T-cell (primary cell): ENCODE measurements at places on chromosomes 6 and 20.

- no peak for DNase-seq
- no peaks in the 10 kb centered on the region for H3K4me1 ChIP-seq
- H3K27ac ChIP-seq: no peak overlapping the region
- H3K27me3 ChIP-seq: no peaks in the 10 kb centered on the region
- H3K36me3 ChIP-seq: no peaks in the 10 kb centered on the region
- no peak overlapping the region for H3K4me3 ChIP-seq
Measured at GRCh38 chr6:55560290-55560885, 18.6 kb downstream of the HMGCLL1 start.

DNA sequence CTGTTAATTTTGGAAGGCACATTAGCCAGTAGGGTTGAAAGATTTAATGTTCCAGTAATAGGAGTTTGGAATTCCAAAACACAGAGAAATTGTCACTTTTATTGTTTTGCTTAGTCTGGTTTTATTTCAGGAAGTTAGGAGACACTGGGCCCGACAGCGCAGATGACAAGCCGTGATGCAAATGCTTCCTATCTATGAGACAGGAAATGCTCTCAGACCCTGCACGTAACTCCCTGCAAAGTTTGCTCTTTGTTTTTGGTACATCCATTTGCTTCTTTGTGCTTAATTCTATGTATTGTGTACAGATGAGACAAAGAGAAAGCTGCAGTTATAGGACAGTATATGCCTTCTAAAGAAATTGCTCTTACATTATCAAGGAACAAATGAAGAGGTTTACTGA is 201.6 kb upstream of the SGK1 start:
- no peaks in the 10 kb centered on the region for H3K36me3 ChIP-seq
- H3K4me3 ChIP-seq: no peak overlapping the region
- H3K27ac ChIP-seq: peak overlapping the region; percentile 32
- peaks cover 12% of the 10 kb centered on the region for H3K4me1 ChIP-seq
- H3K27me3 ChIP-seq: no peaks in the 10 kb centered on the region

GRCh38 chr6:134375220-134375580 is 57.3 kb upstream of the SGK1 start:
- H3K27ac ChIP-seq: no peak overlapping the region
- DNase-seq: no peak
- no peaks in the 10 kb centered on the region for H3K27me3 ChIP-seq
- H3K4me3 ChIP-seq: no peak overlapping the region

- H3K36me3 ChIP-seq: no peaks in the 10 kb centered on the region
- peak overlapping the region; percentile 74 for H3K4me3 ChIP-seq
- DNase-seq: no peak
- H3K27me3 ChIP-seq: no peaks in the 10 kb centered on the region
Measured at GRCh38 chr6:161274488-161274858, 612 bp upstream of the AGPAT4 start.

DNA sequence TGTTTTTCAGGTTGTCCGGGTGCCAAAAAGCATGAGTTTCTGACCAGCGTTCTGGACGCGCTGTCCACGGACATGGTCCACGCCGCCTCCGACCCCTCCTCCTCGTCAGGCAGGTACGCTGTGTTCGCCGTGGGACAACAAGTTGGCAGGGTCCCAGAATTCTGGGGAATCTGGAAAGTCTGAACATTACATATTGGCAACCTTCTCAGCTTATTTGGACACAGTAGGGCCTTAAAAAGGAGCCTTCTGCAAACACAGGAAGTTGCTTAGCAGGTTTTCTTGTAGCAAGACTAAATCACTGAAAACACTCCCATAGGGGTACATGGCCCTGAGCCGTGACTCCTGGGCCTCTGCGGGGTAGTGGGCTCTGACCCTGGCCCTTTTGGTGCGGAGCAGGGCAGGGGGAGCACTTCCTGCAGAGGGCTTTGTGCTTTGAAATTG is 209.7 kb downstream of the SMOC2 start:
- no peak for DNase-seq
- no peaks in the 10 kb centered on the region for H3K4me1 ChIP-seq
- no peak overlapping the region for H3K27ac ChIP-seq
- H3K27me3 ChIP-seq: no peaks in the 10 kb centered on the region

GRCh38 chr6:146587459-146587858 is 11.3 kb upstream of the ADGB start:
- no peak overlapping the region for H3K27ac ChIP-seq
- no peaks in the 10 kb centered on the region for H3K36me3 ChIP-seq
- H3K27me3 ChIP-seq: no peaks in the 10 kb centered on the region
- H3K4me3 ChIP-seq: no peak overlapping the region
- DNase-seq: no peak

- H3K4me1 ChIP-seq: no peaks in the 10 kb centered on the region
- no peak overlapping the region for H3K27ac ChIP-seq
- DNase-seq: no peak
- no peaks in the 10 kb centered on the region for H3K27me3 ChIP-seq
- H3K4me3 ChIP-seq: no peak overlapping the region
Measured at GRCh38 chr20:49284818-49285217, 7.0 kb upstream of the ZNFX1 start.

GRCh38 chr6:82057846-82058554 is 189.5 kb downstream of the IBTK start:
- H3K4me3 ChIP-seq: no peak overlapping the region
- no peak for DNase-seq
- no peaks in the 10 kb centered on the region for H3K36me3 ChIP-seq
- no peaks in the 10 kb centered on the region for H3K27me3 ChIP-seq

GRCh38 chr20:49581482-49581881 is 13.5 kb upstream of the PTGIS start:
- H3K4me1 ChIP-seq: peaks cover 6% of the 10 kb centered on the region
- no peak overlapping the region for H3K27ac ChIP-seq
- peaks cover 4% of the 10 kb centered on the region for H3K27me3 ChIP-seq
- H3K4me3 ChIP-seq: no peak overlapping the region

DNA sequence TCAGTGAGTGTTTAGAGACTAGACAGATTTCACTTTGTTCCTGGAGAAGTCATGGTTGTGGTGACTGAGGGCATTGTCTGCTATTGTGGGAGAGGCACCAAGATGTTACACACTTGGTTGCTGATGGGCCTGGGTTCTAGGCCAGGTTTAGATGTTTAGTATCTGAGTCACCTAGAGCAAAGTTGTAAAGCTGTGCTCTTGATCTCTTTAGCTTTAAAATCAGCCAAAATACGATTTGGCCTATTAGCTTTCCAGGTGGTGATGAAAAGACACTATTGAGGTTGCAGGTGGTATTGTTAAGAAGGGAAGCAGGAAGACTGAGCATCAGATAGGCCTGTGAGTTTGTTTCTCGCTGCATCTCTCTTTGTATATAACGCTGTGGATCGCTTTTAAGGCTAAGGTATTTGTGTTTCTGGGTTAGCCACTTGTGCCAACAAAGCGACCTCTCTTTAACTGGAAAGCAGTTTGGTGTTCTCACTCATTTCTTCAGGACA is 48.6 kb downstream of the FOXO3 start:
- H3K27ac ChIP-seq: no peak overlapping the region
- no peaks in the 10 kb centered on the region for H3K4me1 ChIP-seq
- H3K36me3 ChIP-seq: no peaks in the 10 kb centered on the region
- DNase-seq: no peak
- H3K4me3 ChIP-seq: no peak overlapping the region
- H3K27me3 ChIP-seq: no peaks in the 10 kb centered on the region

- H3K27ac ChIP-seq: no peak overlapping the region
- no peak overlapping the region for H3K4me3 ChIP-seq
- H3K27me3 ChIP-seq: peaks cover 7% of the 10 kb centered on the region
- H3K36me3 ChIP-seq: peaks cover 3% of the 10 kb centered on the region
Measured at GRCh38 chr20:36854348-36855240, 21.3 kb upstream of the TLDC2 start.

DNA sequence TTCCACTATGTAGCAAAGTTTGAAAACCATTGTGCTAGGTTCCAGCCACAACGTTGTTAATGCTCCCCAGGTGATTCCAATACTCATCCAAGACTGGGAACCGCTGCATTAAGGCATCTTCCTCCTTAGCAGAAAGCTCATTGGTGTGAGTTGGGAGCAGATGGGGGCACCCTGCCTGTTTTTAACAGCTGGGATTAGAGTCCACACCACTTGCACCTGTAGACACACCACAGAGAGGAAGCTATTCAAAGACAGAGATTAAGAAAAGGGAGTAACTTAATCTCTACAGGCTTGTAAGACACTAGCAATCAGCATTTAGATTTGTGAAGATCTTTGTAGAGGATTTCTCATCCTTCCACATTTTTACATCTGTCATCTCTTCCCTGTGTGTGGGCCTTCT is 333.9 kb upstream of the SOX4 start:
- H3K4me1 ChIP-seq: no peaks in the 10 kb centered on the region
- H3K4me3 ChIP-seq: no peak overlapping the region
- no peak for DNase-seq
- H3K36me3 ChIP-seq: no peaks in the 10 kb centered on the region

DNA sequence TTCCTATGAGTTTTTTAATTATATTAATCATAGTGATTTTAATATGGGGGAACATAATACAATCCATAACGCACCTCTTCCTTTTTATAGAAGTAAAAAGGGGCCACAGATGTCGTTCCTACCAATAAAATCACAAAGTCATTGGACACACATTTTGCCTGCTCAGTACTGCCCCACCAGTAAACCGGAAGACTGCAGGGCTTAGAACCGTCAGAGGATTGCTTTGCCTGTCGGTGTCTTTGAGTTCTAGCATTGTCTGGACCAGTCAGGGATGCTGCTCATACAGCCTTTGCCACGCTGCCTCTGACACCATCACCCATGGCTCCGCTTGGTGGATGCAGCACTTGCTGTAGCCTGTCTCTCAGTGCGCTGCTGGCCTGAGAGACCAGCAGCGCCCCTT is 853.6 kb downstream of the C6orf118 start:
- H3K27me3 ChIP-seq: no peaks in the 10 kb centered on the region
- no peak overlapping the region for H3K4me3 ChIP-seq
- H3K4me1 ChIP-seq: no peaks in the 10 kb centered on the region
- no peak for DNase-seq
- H3K36me3 ChIP-seq: no peaks in the 10 kb centered on the region

DNA sequence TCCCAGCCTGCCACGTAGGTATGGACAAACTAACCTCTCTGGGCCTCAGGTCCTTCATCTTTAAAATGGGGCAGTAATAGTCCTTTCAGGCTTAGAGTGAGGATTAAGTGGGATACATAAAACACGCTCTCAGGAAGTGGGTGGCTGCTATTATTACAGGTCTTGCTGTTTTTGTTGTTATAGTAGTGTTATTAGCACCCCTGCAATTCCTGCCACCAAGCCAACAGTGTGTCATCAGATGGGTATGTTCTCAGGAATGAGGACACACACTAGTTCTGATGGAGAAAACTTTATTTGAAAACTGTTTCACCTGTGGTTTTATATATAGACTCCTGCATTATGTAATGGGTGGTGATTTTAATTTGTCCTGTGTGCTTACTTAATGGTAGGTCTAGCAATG is 131.7 kb downstream of the LRRC1 start:
- H3K27ac ChIP-seq: no peak overlapping the region
- H3K4me1 ChIP-seq: no peaks in the 10 kb centered on the region
- H3K4me3 ChIP-seq: no peak overlapping the region
- H3K27me3 ChIP-seq: no peaks in the 10 kb centered on the region
- DNase-seq: no peak
- H3K36me3 ChIP-seq: no peaks in the 10 kb centered on the region

DNA sequence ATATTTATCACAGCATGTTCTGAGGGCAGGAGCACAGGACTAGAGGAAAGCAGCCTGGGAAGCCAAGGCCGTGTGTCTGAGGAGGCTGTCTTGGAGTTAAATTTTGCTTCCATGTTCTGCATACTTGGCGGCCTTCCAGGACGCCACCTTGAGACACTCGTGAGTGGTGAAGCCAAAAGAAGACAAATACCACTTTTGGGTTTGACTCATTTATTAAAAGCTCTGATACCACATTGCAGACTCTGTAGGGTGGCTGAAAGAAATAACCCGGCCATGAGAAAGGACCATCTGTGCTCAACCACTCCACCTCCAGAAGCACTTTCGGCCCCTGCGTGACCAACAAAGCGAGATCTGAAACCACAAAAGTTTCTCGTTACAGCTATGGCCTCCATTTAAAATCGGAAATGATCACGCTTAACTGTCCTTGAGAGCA is 120.0 kb downstream of the TMEM242 start:
- H3K36me3 ChIP-seq: peaks cover 26% of the 10 kb centered on the region
- no peak for DNase-seq
- no peak overlapping the region for H3K4me3 ChIP-seq
- no peaks in the 10 kb centered on the region for H3K27me3 ChIP-seq
- no peaks in the 10 kb centered on the region for H3K4me1 ChIP-seq

GRCh38 chr6:13413466-13413862 is 73.9 kb downstream of the GFOD1 start:
- DNase-seq: no peak
- H3K4me3 ChIP-seq: no peak overlapping the region

- H3K4me1 ChIP-seq: no peaks in the 10 kb centered on the region
- H3K27me3 ChIP-seq: peaks cover 4% of the 10 kb centered on the region
- no peak overlapping the region for H3K27ac ChIP-seq
- H3K4me3 ChIP-seq: no peak overlapping the region
Measured at GRCh38 chr20:51338692-51339440, 203.7 kb downstream of the NFATC2 start.

GRCh38 chr6:118632359-118632758 is 19.0 kb downstream of the CEP85L start:
- no peak overlapping the region for H3K4me3 ChIP-seq
- H3K27me3 ChIP-seq: no peaks in the 10 kb centered on the region
- H3K36me3 ChIP-seq: peaks cover 8% of the 10 kb centered on the region
- no peaks in the 10 kb centered on the region for H3K4me1 ChIP-seq
- no peak for DNase-seq

GRCh38 chr20:38790200-38791053 is 15.1 kb upstream of the PPP1R16B start:
- peaks cover 2% of the 10 kb centered on the region for H3K27me3 ChIP-seq
- H3K4me3 ChIP-seq: no peak overlapping the region
- peak; percentile 77 for DNase-seq

- DNase-seq: no peak
- no peaks in the 10 kb centered on the region for H3K4me1 ChIP-seq
- no peak overlapping the region for H3K4me3 ChIP-seq
- peaks cover 3% of the 10 kb centered on the region for H3K27me3 ChIP-seq
Measured at GRCh38 chr6:72464791-72465691, 156.8 kb upstream of the KCNQ5 start.

GRCh38 chr6:89999945-90000825 is 105.9 kb downstream of the GJA10 start:
- peaks cover 23% of the 10 kb centered on the region for H3K36me3 ChIP-seq
- no peaks in the 10 kb centered on the region for H3K27me3 ChIP-seq
- H3K4me1 ChIP-seq: peaks cover 5% of the 10 kb centered on the region

DNA sequence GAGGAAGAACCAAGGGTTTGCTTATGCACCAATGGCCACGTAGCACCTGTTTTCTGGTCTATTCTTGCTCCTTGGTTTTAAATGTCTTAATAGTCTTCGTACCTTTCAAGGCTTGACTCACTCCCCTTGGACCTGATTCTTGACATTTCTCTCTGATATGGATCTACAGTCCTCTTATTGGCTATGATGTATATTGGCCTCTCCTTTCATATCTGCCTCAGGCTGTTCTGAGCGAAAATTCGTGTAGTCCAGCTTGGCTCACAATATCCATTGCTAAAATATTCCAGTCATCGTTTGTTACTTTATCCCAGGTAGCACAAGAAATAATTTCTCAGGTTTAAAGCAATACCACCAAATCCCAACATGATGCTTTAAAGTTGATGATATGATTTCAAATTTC is 59.6 kb downstream of the MYB start:
- no peak overlapping the region for H3K4me3 ChIP-seq
- no peaks in the 10 kb centered on the region for H3K27me3 ChIP-seq
- no peak for DNase-seq
- H3K27ac ChIP-seq: no peak overlapping the region

- no peak overlapping the region for H3K4me3 ChIP-seq
- H3K27me3 ChIP-seq: no peaks in the 10 kb centered on the region
- no peak overlapping the region for H3K27ac ChIP-seq
- no peaks in the 10 kb centered on the region for H3K36me3 ChIP-seq
- no peak for DNase-seq
- H3K4me1 ChIP-seq: no peaks in the 10 kb centered on the region
Measured at GRCh38 chr20:12949429-12949980, 59.3 kb upstream of the SPTLC3 start.
